ENCODE measurements at places on chromosomes 2 and 18. TPM values are rescaled to one million over a fixed set of nuclear protein-coding genes. Genes with fewer than 3 reads are reported as not detected.

SLC5A7 gene
- not detected for total RNA-seq

FSHR gene
- not detected for total RNA-seq

DNA sequence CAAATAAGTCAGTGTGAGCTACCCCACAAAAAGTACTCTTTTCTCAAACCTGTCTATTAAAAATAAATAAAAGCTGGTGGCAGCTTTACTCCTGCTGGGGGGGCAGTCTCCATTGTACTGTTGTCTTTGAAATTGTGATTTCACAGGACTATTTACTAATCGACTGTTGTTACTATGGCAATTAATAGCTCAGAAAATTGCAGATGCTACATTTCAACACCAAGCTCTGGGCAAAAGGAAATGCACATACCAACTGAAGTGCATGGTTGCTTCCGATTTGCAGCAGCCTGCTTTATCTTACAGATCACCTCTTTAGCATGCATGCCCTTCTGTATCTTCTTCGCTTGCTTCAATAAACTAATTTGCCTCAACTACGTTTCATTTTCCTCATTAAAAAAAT lies 117.6 kb upstream of the DAPL1 start:
- DNase-seq: no peak

DNA sequence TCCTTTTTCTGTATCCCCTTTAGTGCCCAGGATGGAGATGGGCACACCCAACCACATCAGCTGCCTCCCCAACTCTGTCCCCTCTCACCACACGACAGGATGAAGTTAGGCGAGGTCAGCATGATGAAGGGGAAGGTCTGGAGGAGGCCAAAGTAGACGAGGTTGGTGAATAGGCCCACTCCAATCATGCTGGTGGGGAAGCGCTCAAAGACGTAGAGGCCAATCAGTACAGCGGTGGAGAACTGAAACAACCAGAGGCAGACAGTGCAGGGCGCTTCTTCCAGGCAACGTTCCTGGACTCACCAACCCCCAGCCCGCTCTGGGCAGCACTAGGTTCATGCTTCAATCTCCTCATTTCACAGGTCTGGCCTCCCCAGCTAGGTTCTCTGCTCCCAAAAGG lies 2.9 kb downstream of the TEX261 start:
- DNase-seq: no peak

Data from endothelial cell of umbilical vein (primary cell).